ENCODE measurements at places on chromosomes 12 and 14. TPM values are rescaled to one million over a fixed set of nuclear protein-coding genes. Genes with fewer than 3 reads are reported as not detected.

DNA sequence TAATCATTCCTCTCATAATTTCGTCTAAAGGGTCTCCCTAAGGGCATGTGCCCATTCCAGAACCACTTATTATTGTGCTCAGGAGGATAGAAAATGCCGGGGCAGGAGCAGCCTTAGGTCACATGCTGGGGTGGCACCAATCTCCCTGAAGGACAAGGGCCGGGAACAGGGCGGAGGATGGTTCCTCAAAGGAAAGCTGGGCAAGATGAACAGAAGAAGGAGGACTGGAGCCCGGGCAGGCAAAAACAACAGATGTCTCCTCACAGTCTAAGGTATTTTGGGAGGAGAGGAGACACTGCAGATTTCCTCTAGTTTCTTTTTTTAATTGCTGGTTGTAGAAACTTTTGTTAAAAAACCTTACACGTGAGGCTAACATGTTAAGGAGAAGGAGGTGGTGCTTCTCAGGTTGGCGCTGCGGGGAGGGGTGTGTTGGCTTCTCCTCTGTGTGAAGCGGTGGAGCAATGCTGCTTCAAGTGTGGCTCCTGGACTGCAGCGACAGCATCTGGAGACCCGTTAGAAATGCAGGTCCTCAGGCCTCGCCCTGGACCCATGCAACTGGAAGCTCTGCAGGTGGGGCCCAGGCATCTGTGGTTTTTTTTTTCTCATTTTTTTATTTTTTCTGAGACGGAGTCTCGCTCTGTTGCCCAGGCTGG is 164.8 kb downstream of the AACS start:
- no peak for DNase-seq

MYF6 gene
- not detected for total RNA-seq

CCDC38 gene
- not detected for total RNA-seq

TRMT5 gene
- total RNA-seq, result 17.5 TPM
